NT2/D1 (cell line): ENCODE measurements at places on chromosomes 1 and 21.

DNA sequence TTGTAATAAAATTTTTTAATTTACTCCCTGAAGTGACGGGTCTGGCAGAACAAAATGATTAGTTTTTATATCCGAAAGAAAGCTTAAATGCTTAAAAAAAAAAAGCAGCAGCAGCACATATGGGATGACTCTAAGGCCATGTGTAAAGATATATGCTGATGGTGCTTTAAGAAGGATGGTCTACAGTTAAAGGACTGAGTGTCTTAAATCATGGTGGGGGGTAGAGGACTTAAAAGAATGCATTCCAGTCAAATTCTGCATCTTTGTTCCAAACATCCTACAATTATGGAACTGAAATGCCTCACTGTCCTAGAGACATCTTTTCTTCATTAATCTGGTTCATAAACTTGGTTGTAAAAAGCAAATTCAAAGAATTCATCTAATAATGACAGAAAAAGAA is 7.0 kb downstream of the KDM5B start:
- no peak for DNase-seq

- DNase-seq = no peak
These were observed 524 bp upstream of the TMCO4 start for GRCh38 chr1:19800076-19800804.

DNA sequence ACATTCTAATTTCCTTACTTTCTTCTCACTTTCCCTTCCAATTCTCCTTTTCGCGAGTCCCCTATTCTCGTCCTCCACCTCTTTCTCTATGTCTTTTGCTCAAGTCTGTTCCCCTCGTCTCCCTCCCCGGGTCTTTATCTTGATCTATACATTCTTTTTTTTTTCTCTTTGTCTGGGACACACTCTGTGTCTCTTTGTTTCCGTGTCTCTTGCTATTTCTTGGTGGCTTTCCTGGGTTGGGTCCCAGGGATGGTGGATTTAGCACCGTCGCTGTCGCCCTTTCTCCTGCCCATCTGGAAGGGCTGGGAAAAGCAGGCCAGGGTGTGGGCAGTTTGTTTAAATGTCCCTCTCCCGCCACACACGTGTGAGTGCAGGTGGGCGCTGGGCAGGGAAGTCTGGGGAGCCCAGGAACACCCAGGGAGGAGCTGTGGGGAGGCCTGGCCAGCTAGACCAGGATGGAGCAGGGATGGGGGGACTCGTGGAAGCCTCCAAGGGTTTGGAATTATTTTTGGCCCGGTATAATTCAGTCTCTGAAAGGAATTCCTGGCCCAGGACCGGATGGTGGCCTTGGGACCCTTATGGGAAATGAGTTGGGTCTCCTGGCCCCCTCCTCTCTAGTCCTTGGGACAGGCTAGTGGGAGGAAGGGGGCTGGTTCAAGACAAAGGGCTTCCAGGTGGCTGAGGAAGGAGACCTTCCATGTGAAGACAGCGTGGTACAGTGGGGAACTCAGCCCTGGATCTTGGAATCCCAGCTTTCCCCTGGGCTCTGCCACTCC is 9.5 kb upstream of the ID3 start:
- DNase-seq = no peak

GRCh38 chr1:229086686-229087085 is 184.2 kb upstream of the RAB4A start:
- no peak for DNase-seq

DNA sequence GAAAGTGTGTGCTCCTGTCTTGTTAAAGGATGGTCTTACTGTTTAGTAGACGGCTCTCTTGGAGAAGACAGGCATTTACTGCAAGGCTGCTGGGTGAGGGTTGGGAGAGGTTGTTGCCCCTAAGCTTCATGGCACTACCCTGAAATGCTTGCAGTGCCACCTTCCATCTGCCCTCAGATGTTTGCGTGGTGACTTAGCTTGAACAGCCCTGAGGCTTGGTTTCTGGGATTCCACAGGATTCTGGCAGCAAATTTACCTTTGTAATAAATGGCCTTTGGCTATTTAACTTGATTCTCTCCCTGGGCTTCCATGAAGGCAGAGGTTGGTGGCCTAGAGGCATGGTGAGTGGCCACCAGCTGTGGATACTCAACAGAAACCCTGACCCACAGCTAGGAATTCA is 11.6 kb downstream of the MTARC1 start:
- no peak for DNase-seq

DNA sequence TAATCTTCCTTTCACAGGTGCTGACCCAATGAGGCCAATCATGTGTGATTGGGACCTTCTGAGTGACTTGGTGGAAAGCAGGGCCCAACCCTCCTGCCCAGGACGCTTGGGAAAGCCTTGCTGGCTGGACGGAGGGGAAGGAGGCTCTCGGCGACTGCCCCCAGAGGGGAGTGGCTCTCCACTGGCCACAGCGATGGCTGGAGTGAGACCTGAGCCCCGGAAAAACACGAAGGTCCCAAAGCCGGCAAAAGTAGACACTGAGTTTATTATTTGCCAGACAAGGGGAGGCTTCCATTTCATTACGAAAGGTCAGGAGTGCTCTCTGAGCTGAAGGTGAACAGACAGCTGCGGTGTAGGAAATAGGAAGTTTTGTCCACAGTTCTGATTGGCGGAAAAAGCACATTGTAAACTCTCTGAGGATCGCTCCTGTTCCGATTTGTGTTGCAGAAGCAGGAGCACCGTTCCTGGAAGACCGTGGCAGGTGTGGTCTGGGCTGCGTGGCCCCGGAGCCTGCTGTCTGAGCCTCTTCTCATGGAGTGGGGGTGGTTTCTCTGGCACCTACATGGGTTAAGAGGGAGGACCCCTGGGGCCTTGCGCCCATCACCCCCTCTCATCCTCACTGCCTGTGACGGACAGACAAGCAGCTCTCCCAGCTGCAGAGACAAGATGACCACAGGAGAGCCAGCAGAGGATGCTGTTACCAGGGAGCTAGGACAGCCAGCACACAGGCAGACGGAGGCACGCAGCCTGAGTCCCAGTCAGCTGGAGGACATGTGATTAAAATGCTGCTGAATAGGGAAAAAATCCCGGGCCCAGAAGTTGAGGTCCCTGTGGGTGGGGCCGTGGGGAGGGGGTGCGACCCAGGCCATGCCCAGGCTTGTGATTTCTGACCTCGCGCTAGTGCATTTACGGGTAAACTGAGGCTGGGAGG is 41.5 kb downstream of the KRTAP10-1 start:
- no peak for DNase-seq

GRCh38 chr1:178639326-178639725 is 85.7 kb upstream of the RALGPS2 start:
- DNase-seq = no peak

DNA sequence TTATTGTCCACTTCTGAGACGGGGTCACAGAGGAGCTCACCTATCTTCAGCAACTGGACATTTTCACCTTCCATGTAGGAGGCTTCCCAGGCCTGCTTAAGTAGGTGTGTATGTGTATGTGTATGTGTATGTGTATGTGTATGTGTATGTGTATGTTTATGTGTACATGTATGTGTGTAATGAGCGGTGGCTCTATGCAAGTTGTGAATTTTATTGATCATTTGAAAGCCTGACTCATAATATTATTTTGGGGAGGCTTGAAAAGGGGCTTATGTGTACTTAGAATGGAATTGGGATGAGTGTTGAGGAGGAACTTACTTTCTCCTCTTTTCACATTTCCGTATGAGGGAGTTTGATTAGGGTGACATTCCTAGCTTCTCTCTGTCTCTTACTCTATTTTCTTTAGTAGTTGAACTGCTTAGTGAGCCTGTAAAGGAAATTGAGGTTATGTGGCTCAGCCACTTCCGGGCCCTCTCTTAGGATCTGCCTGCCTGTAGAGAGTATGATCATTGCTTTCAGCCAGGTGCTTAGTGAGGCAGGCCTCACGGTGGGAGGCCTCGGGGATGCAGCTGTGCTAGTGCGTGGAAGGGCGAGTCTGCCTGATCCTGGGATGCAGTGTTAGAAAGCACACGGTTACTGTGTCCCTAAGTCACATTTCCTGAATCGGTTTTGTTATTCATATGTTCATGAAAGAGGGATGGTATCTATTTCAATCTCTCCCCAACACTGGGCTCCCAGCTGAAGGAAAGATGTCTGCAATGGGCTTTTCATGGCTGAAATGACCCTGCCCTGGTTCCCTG is 61.0 kb downstream of the IER5 start:
- no peak for DNase-seq

GRCh38 chr1:43590388-43590925 is 59.5 kb upstream of the KDM4A start:
- DNase-seq = no peak

- no peak for DNase-seq
These were observed 32.0 kb upstream of the FAM89A start for GRCh38 chr1:231072041-231072440.

DNA sequence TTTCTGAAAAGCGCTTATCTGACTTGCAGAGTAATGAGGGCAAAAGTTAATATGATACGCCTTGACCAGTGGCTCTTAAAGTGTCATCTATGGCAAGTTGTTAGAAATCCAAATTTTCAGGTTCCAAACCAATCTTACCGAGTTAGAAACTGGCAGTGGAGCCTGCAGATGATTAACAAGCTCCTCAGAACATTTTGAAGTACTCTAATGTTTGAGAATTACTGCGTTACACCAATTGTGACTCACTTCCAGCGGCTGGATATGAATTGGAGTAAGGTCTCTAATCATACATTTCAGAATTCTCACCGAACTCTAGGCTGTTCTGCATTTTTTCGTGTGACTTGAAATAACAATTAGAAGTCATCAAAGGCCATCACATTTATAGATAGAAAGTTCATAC is 73.5 kb upstream of the TMPRSS15 start:
- DNase-seq = no peak

DNA sequence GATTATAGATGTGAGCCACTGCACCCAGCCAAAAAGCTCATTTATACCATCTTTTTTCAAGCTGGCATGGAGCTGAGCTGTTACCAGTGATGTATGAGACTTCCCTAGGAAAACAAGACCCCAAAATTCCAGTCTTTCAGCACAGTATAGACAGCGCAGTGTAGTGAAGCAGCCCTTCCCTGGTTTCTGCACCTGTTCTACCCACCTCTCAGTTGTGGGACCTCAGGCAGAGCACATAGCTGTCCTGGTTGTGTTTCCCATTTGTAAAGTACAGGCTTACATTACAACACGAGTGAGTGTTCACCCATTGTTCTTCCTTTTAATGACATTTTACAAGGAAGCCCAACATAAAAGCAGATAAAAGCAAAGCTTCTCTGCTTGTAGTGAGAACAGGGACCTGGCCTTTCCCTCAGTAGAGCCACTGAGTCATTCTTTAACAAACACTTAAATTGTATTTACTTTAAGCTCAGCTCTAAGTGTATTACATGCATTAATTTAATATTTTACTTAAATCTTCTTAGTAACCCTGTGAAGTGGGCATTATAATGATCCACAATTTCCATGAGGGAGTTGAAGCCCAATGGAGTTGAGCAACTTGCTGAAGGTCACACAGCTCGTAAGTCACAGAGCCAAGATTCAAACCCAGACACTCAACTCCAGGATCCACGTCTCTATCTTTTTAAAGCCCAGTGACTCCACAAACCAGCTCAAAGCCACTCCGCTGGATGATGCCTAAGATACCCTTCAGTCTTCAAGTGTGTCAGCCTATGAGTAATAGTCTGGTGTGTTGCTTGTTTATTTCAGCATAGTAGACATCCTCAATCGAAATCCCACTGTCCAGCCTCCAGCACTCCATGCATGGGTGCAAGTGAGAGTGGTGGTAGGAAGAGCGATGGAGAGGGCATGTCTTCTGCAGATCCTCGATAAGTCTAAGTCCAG is 40.5 kb upstream of the CAPZB start:
- no peak for DNase-seq

DNA sequence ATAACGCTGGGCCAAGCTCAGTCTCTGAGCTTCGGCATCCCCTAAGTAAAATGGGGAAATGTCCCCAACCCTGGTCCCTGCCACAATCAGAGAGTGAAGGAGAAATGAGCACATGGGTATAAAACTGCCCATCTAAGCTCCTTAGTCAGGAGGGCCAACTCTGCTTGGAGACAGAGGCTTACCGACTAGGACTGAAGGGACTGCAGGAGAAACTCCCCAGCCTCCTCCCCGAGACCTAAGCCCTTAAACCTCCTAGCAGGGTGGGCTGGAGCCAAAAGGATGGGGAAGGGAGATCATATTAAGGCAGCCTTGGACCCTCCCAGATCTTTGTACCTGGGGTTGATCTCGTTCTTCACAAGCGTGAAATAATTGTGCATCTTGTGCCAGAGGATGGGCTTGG is 5.5 kb downstream of the ETNK2 start:
- no peak for DNase-seq

GRCh38 chr1:182698971-182699370 is 14.6 kb upstream of the RGS8 start:
- no peak for DNase-seq

- no peak for DNase-seq
These were observed 10.3 kb upstream of the LAD1 start for GRCh38 chr1:201409440-201409839.

DNA sequence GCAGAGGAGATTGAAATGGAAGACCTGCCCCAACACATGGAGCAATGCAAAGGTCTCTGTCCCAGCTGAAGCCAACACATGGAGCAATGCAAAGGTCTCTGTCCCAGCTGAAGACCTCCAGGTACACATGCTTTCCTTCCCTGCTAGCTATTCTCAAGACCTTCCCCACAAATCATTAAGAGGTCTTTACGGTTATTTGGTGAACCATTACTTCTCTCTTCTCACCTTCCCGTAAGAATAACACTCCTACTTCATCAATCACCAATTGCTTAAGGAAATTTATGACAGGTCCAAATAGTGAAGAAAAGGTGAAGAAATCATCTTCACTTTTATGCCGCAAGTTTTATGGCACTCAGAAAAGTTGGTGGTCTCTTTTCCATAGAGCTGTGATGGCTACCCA is 138.8 kb downstream of the NTPCR start:
- DNase-seq = no peak

DNA sequence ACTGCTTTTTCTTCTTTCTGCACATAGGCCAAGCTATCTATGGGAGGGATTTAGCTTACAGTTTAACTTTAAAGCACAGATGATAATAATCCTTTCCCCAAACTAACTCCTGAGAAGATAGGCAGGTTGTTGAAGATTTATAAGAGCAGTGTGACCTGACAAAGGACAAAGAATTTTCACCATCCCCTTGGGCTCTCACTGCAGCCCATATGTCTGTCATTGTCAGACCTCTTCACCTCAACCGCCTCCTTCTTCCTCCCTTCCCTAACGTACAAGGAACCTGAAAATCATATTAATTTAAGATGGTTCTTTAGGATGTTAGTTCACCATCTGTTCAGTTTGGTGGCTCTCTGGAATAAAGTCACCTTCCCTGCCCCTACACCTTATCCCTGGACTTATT is 5.0 kb downstream of the RNU1-2 start:
- no peak for DNase-seq
